ENCODE measurements at places on chromosomes 7 and 10. TPM values are rescaled to one million over a fixed set of nuclear protein-coding genes. Genes with fewer than 3 reads are reported as not detected.

- H3K27ac ChIP-seq = no peak overlapping the region
- no peaks in the 10 kb centered on the region for H3K4me1 ChIP-seq
- no peak overlapping the region for H3K4me3 ChIP-seq
Measured at GRCh38 chr10:86066696-86067095, 299.9 kb downstream of the GRID1 start.

DNA sequence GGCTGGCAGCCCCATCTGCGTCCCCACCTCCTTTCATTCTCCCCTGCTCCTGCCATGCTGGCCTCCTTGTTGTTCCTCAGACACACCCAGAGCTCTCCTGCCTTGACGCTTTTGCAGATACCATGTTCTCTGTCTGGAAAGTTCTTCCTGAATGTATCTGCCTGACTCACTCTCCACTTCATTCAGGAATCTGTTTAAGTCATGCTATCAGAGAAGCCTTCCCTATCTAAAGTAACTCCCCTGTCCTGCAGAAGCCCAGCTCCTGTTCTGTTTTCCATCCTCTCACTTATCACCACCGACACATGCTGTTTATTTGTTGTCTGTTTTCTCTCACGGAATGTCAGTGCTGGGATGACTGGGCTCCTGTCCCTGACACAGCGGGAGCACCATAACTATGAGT is 82.0 kb downstream of the AFAP1L2 start:
- H3K27me3 ChIP-seq = no peaks in the 10 kb centered on the region
- no peak for DNase-seq
- H3K4me1 ChIP-seq = peaks cover 6% of the 10 kb centered on the region

- H3K4me3 ChIP-seq = no peak overlapping the region
- no peaks in the 10 kb centered on the region for H3K4me1 ChIP-seq
- no peaks in the 10 kb centered on the region for H3K36me3 ChIP-seq
Measured at GRCh38 chr7:24510759-24511158, 62.5 kb upstream of the PALS2 start.

Gene NKX1-2
- total RNA-seq = not detected

Gene ECHDC3
- total RNA-seq = 95.9 TPM

GRCh38 chr10:47019155-47020145 is 108.2 kb downstream of the PTPN20 start:
- no peaks in the 10 kb centered on the region for H3K36me3 ChIP-seq
- no peak overlapping the region for H3K4me3 ChIP-seq
- no peaks in the 10 kb centered on the region for H3K27me3 ChIP-seq
- no peak overlapping the region for H3K27ac ChIP-seq
- no peaks in the 10 kb centered on the region for H3K4me1 ChIP-seq
- no peak for DNase-seq

Gene ZNF425
- 0.92 TPM for total RNA-seq

Gene PRRT4
- 0.31 TPM for total RNA-seq

DNA sequence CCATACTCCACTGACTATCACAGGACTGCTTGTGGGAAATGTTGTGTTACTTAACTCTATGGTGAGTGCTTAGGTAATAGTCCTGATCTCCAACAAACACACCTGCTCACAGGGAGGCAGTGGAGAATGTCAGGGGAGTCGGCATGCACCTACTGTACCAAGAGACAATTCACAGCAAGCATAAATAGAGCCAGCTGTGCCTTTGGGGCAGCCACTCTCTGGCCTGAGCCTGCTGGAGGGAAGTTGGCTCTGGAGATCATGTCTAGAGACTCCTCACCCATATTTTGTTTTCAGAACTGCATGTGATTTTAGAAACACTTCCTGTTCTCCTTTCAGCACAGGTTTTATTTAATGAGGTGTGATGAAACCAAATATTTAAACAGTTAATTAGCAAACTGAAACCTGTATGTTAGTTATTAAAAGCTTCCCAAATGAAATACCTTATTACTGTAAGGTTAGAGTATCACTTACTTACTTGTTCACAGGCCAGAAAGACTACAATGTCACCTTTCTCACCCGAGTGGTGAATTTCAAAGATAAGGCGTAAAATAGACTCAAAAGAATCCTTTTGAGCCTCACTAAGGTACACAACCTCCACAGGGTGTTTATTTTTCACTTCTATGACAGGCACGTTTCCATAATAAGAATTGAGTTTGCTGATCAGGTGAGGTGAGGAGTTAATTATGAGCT is 21.8 kb downstream of the DHX32 start:
- H3K4me1 ChIP-seq = no peaks in the 10 kb centered on the region
- DNase-seq = no peak
- no peaks in the 10 kb centered on the region for H3K27me3 ChIP-seq
- no peak overlapping the region for H3K4me3 ChIP-seq
- H3K27ac ChIP-seq = no peak overlapping the region
- peaks cover 81% of the 10 kb centered on the region for H3K36me3 ChIP-seq

DNA sequence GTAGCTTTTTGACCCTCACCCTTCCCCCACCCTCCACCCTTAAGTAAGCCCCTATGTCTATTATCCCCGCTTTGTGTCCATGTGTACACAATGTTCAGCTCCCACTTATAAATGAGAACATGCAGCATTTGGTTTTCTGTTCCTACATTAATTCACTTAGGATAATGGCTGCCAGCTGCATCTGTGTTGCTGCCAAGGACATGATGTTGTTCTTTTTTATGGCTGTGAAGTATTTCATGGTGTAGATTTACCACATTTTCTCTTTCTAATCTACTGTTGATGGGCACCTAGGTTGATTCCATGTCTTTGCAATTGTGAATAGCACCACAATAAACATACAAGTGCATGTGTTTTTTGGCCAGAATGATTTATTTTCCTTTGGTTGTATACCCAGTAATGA is 232.2 kb downstream of the CACNA2D1 start:
- H3K4me3 ChIP-seq = no peak overlapping the region
- peaks cover 4% of the 10 kb centered on the region for H3K4me1 ChIP-seq
- H3K36me3 ChIP-seq = no peaks in the 10 kb centered on the region
- no peaks in the 10 kb centered on the region for H3K27me3 ChIP-seq

- no peak overlapping the region for H3K4me3 ChIP-seq
- peaks cover 3% of the 10 kb centered on the region for H3K4me1 ChIP-seq
- DNase-seq = no peak
- H3K36me3 ChIP-seq = no peaks in the 10 kb centered on the region
Measured at GRCh38 chr10:89120931-89121763, 86.0 kb downstream of the CH25H start.

GRCh38 chr7:64868499-64868898 is 34.6 kb upstream of the ZNF273 start:
- H3K27me3 ChIP-seq = peaks cover 8% of the 10 kb centered on the region
- H3K36me3 ChIP-seq = no peaks in the 10 kb centered on the region
- no peak overlapping the region for H3K27ac ChIP-seq
- H3K4me3 ChIP-seq = no peak overlapping the region

Gene DENND2A
- total RNA-seq = 10.0 TPM

DNA sequence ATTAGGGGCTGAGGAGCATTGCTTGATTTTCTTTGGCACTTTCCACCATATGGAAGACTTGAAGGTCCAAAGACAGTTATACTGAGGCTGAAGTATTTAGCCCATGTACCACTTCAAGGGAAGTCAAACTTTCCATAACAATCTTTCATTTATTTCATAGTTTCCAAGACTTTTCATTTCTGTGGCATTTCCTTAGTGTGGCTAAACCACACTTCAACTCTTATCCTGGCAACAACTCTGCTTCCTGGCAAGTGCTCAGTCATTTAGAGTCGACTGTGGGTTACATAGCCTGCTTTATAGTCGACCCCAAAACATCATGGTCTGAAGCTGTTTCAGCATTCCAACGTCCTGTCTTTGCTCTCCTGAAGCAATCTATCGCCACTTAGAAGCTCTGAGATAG is 343.0 kb upstream of the SEMA3D start:
- no peaks in the 10 kb centered on the region for H3K4me1 ChIP-seq
- DNase-seq = no peak
- H3K4me3 ChIP-seq = no peak overlapping the region
- no peak overlapping the region for H3K27ac ChIP-seq

- peaks cover 88% of the 10 kb centered on the region for H3K27me3 ChIP-seq
- no peak overlapping the region for H3K4me3 ChIP-seq
- H3K4me1 ChIP-seq = no peaks in the 10 kb centered on the region
- no peaks in the 10 kb centered on the region for H3K36me3 ChIP-seq
Measured at GRCh38 chr10:133087045-133087678, 562 bp upstream of the ADGRA1 start.

Gene STEAP4
- total RNA-seq = 17.6 TPM

DNA sequence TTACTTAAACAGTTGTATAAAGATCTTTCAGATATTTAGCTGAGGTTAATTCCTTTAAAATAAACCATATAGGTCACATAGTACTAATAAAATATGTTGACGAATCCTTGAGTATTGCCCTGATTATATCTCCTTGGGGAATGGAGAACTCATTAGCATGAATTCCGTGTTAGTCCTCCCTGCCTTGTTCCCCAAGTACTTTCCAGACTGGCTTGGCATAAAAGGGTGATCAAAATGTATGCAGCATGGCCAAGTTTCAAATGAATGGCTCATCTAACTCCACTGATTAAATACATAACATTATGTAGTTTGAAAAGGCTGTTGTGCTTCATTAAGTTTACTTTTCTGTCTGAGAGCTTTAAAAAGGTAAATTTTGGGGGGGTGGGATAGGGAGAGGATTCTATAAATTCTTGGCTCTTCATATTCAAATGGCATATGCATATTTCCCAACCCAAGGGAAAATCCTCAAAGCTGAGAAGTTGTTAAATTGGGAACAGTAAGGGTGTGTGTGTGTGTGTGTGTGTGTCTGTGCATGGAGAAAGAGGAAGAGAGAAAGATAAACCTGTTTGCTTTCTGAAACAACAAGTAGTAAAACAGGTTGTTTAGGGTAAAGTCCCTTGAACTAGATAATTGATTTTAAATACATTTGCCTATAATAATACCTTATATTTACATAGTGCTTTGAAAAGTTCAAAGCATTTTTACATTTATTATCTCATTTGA is 4.8 kb upstream of the ADD3 start:
- H3K27ac ChIP-seq = no peak overlapping the region
- peaks cover 4% of the 10 kb centered on the region for H3K4me1 ChIP-seq
- H3K36me3 ChIP-seq = no peaks in the 10 kb centered on the region
- no peak for DNase-seq
- H3K27me3 ChIP-seq = no peaks in the 10 kb centered on the region

GRCh38 chr7:11330208-11330607 is 356.5 kb downstream of the PHF14 start:
- no peaks in the 10 kb centered on the region for H3K36me3 ChIP-seq
- no peak overlapping the region for H3K27ac ChIP-seq
- H3K4me1 ChIP-seq = no peaks in the 10 kb centered on the region
- no peak overlapping the region for H3K4me3 ChIP-seq
- H3K27me3 ChIP-seq = no peaks in the 10 kb centered on the region

- H3K36me3 ChIP-seq = no peaks in the 10 kb centered on the region
- peak; percentile 92 for DNase-seq
- H3K27ac ChIP-seq = peak overlapping the region; percentile 99
- no peaks in the 10 kb centered on the region for H3K27me3 ChIP-seq
- H3K4me1 ChIP-seq = peaks cover 5% of the 10 kb centered on the region
Measured at GRCh38 chr10:73650537-73651331, 5.1 kb downstream of the SYNPO2L start.

DNA sequence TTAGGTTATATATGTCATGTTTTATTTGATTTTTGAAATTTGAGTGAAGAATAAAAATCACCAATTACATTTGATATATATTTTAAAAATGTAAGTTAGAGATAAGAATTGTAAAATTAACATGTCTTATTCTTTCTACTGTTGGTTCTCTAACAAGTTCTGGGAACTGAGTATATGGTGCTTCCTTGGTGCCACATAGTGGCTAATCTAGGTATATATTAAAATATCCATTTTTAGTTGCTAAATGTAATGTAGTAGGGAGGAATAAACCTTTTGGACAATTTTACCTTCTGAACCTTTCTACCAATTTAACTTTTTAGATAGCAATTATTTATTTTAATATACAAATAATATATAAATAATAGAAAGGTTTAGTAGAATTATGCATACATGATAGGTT is 17.5 kb downstream of the CFAP69 start:
- no peak overlapping the region for H3K27ac ChIP-seq
- no peak for DNase-seq
- H3K4me3 ChIP-seq = no peak overlapping the region
- no peaks in the 10 kb centered on the region for H3K36me3 ChIP-seq
- H3K27me3 ChIP-seq = no peaks in the 10 kb centered on the region

DNA sequence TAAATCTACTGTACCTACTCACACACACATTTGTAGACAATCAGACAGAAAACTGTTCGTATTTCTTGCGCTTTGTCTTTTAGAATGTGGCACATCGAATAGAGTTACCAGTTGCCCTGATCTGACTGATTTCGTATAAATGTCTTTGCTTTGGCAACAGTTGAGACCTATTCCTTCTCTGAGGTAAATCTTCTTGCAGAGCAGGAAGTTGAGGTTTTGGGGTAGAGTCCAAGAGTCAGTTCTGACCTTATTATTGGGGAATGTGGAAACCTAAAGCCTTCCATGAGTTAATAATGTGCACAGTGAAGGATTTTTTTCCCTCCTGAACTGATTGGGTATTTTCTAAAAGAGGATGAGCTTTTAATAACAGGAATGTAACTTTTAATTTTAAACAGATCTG is 135.3 kb downstream of the KIAA1217 start:
- H3K27ac ChIP-seq = no peak overlapping the region
- DNase-seq = no peak
- H3K27me3 ChIP-seq = no peaks in the 10 kb centered on the region
- no peak overlapping the region for H3K4me3 ChIP-seq
- no peaks in the 10 kb centered on the region for H3K36me3 ChIP-seq
- H3K4me1 ChIP-seq = peaks cover 44% of the 10 kb centered on the region

DNA sequence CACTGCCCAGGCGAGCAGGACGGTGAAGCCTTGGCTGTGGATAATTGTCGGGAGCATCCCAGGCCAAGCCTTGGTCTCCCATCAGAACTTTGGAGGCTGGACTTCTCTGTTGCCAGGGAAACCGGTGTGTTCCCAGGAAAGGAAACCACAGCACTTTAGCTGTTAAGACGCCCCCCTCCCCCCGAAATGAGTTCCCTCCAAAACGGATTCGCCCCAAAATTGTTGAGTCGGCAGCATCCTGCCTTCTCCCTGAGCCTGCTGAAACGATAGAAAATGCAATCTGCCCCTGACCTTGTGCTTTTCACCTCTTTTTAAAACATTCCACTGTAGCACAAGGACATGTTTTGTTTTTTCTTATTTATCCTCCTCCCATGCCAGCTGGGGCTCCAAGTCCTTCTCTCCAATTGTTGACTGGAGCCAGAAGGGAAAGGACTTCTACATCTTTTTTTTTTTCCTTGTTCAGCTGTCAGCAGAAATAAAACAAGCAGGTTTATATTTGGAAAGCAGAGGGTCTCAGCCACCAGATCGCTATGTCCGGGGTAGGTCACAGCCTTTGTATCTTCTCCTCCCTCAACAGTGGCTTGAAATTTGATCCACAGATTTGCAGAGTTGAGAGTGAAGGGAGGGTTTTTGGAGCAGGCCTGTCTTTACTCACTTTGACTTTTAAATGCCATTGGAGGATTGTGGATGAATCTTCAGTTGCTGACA is 116.5 kb downstream of the ZMIZ1 start:
- no peak overlapping the region for H3K4me3 ChIP-seq
- H3K27me3 ChIP-seq = no peaks in the 10 kb centered on the region
- no peak for DNase-seq
- H3K27ac ChIP-seq = peak overlapping the region; percentile 73
- peaks cover 37% of the 10 kb centered on the region for H3K4me1 ChIP-seq

Measured in heart left ventricle (tissue), 16 donors.